ENCODE measurements at places on chromosomes 7 and 10.

DNA sequence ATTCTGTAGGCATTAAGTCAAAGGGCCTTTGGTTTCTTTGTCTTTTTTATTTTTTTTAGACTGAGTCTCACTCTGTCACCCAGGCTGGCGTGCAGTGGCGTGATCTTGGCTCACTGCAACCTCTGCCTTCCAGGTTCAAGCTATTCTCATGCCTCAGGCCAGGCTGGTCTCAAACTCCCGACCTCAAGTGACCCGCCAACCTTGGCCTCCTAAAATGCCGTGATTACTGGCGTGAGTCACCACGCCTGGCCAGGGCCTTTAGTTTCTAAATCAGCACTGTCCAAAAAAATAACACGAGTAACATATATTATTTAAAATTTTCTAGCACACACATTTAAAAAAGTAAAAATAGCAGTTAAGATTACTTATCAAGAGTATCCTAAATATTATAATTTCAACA is 11.1 kb upstream of the ACSL5 start:
- no peak for DNase-seq

GRCh38 chr10:91061608-91062007 is 140.7 kb upstream of the ANKRD1 start:
- DNase-seq = no peak

DNA sequence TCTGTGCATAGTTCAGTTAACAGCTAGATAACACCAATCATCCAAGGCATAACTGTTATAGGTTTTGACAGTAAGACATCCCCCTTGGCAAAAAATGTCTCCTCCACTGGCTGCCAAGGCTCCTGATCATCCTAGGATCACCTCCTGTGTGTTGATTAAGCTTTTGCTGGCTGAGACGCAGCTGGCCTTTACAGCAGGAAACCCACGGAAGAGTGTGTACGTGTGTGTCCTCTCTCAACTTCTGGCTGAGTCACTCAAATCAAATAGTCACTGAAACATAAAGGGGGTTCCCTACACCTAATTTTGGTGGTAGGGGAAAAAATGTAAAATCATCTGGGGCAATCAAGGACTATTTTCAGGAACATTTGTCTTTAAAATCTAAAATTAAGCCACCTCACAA is 208.8 kb downstream of the CTNNA3 start:
- no peak for DNase-seq

DNA sequence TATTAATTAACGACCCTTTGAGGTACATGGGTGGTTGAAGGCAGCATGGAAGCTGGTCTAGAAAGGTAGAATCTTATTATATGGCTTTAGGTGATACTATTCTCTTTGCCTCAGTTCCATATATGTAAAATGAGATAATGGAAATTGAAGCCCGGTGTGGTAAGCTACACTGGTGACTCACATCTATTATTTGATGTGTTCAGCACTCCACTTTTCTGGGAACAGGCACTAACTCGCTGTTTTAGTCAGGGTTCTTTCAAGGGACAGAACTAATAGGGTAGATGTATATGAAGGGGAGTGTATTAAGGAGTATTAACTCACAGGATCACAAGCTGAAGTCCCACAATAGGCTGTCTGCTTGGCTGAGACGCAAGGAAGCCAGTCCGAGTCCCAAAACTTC is 4.4 kb upstream of the TRUB1 start:
- DNase-seq = no peak

DNA sequence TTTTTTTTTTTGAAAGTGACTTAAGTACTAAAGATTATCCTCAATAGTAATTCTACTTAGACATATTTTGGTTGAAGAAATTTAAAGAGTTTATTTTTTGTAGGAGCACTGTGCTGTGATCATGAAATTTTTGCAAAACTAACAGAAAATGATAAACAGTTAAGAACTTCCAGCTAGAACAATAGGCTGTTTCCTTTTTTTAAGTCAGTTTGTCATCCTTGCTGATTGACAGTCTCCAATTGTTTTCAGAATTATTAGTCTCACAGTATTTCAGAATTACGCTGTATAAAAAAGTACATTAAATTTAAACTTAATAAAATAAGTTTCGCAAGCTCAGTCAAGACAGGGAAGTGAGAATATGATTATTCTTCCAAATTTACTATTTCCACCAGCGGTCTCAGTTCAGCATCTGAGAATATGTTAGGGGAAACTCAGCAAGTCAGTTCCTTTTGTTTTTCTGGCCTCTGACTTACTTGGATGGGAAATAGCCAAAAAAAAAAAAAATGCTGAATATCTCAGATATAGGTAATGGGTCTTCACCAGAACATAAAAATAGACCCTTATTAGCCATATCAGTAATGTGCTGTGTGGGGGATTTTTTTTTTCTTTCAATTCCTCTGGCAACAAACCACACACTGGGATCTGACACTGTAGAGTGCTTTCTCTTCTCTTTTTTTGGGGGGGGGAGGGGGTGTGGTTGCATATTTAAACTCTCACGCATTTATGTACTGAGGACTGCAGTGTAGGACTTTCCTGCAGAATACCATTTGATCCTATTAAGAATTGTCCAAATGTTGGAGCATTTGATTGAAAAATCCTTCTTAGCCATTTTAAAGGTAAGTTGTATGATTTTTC is at the start of gene CD36:
TSS of gene CD36 (plus strand) at position 732 of the 855 bp plus-strand sequence. CDS start 8,099 bp downstream, outside the sequence.
- DNase-seq = no peak

DNA sequence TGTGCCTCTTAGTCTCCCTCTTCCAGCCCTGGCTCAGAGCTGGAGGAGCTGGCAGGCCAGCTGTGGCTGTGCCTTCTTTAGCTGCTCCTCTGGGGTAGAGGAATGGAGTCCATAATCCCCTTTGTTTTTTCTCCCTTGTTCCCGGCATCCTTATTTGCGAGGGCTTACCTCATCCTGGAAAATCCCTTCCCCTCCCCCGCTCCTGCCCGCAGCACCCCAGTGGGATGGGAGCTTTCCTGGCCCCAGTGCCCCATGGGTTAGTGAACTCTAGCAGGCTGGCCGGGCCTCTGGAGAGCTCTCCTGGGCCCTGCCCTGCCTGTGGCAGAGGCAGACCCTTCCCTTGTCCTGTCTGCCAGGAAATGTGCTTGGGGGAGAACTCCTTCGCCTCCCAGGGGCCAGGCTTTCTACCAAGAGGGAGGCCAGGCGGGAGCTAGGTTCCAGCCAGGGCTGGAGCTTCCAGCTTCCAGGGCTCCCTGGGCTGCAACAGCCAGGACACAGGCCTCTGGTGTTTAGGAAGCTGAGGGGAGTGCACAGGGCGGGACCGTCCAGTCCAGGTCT is 16.5 kb upstream of the TRIM8 start:
- DNase-seq = no peak

Data from HuH-7 (cell line).